Cortex of kidney (tissue), 1 donor: ENCODE measurements at places on chromosomes 3 and 15.

GRCh38 chr3:52910823-52911222, 13.5 kb upstream of the STIMATE start:
- DNase-seq, result no peak

GRCh38 chr15:66936109-66936860, 129.1 kb upstream of the SMAD3 start:
- no peak for DNase-seq

DNA sequence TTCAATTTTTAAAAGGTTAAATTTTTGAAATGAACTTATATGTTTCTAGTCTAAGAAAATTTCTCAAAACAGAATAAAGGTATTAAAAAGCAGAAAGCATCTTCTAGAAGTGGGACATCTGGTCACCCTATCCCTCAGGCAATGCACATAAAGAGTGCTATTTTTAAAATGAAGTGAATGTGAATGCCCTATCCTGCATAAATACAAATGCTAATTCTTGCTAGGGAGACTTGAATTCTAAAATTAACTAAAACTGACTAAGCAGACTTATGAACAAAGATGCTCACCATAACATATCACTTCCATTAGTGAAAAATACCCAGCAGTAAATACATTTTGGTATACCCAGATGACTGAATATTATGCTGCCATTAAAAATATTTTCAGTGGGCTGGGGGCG, 11.7 kb downstream of the MYO5A start:
- no peak for DNase-seq

- no peak for DNase-seq
Measured at GRCh38 chr3:20604659-20605058, 418.7 kb upstream of the SGO1 start.
